ENCODE measurements at places on chromosomes 4 and X.

GRCh38 chr4:124903995-124904722, 191.6 kb upstream of the ANKRD50 start:
- peak; percentile 79 for DNase-seq

DNA sequence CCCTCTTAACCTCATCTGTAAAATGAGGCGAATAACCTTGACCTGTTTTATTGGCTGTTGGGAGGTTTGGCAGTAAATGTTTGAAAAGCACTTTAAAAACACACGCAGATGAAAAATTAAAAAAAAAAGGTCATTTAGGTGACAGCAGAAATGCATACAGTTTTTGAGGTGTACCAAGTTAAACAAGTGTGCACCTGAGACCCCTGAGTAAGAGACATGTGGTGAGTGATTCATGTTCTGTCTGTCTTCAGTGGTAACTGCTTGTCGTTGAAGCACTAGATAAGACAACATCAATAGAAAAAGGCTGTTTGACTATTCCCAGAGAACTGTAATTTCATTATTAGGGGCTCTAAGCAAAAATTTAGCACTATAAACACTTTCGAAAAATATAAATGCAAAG, 608.4 kb upstream of the PITX2 start:
- no peak for DNase-seq

GRCh38 chr4:87251106-87251505, 30.7 kb upstream of the KLHL8 start:
- no peak for DNase-seq

GRCh38 chr4:6573551-6573950, 1.4 kb upstream of the MAN2B2 start:
- DNase-seq, result no peak

GRCh38 chrX:74351760-74352159, 47.8 kb downstream of the ZCCHC13 start:
- no peak for DNase-seq

Data from dermis microvascular lymphatic vessel endothelial cell (primary cell).